ENCODE measurements at places on chromosomes 12 and 14. TPM values are rescaled to one million over a fixed set of nuclear protein-coding genes. Genes with fewer than 3 reads are reported as not detected.

DNA sequence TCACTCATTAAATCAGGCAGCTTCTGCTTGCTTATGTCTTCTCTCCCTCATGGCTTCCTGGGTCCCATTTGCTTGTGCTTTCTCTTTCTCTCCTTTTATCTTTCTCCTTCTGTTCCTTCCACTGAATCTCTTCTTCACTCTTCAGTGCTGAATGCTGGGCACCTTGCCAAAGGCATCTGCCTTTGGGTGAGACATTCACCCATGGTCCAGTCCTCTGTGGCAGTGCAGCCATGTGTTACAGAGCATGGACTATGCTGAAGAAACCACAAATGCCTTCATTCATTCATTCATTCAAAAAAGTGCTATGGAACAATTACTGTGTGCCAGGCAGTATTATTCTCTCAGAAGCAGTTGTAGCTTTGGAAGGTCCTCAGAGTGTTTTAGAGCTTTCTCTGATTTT lies 344.4 kb upstream of the STXBP6 start:
- no peak for DNase-seq

GRCh38 chr12:105567061-105567460 lies 236.6 kb downstream of the C12orf75 start:
- no peak for DNase-seq

ITGB7 gene
- 0.59 TPM for polyA plus RNA-seq

GRCh38 chr14:100767003-100767787 lies 40.5 kb downstream of the DLK1 start:
- DNase-seq, result no peak

DNA sequence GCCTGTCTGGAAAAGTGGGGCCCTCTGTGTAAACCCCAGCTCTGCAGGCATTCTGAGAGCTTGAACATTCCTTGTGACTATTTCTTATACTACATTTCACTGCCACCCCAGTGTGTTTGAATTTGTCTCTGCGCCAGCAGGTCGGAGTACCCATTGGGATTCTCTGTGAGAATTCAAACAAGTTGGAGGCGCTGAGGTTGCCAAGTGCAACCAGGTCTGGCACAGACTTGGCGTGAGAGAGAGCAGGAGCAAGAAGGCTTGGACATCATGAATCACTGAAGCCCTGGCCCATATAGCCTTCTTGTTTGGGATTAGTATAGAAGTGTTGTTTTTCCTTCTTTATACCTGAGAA lies 33.0 kb upstream of the ATP2A2 start:
- no peak for DNase-seq

CCNT1 gene
- polyA plus RNA-seq, result 16.9 TPM

SLC6A13 gene
- not detected for polyA plus RNA-seq

GRCh38 chr14:69661194-69661537 lies 49.8 kb downstream of the SUSD6 start:
- no peak for DNase-seq

SCNN1A gene
- 0.36 TPM for polyA plus RNA-seq

- peak; percentile 95 for DNase-seq
Observed at GRCh38 chr12:76020731-76021672, 10.6 kb downstream of the PHLDA1 start.

SPRING1 gene
- polyA plus RNA-seq, result 15.4 TPM

NKX2-1 gene
- not detected for polyA plus RNA-seq

INHBC gene
- polyA plus RNA-seq, result not detected

GRCh38 chr14:75315144-75315543 lies 36.5 kb downstream of the FOS start:
- DNase-seq, result no peak

DNA sequence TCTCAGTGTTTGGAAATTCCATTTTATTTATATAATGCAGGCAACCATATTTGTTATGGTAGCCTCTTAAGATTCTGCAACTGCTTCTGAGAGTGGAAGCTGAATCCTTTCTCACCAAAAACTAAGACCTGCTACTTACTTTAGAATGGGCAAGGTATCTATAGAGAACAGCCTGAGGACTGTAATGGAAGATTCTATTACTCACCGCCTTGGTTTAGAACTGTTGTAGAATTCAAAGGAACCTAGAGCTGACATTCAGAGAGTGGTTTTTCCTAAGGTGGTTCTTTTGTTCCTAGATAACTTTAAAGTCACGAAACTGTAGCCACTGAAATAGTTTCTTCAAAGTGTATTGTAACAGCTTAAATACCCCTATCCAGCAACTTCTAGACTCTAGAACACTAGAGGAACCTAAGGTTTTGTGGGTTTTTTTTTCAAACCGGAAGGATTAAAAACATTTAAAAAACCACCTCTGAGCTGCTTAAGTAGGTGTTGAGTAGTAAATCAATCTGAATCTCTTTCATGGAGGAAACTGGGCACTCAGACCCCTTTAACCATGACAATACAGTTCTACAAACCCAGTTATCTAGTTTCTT lies 4.2 kb downstream of the TDP1 start:
- no peak for DNase-seq

- DNase-seq, result no peak
Observed at GRCh38 chr14:103078420-103078749, 5.6 kb upstream of the LBHD2 start.

- no peak for DNase-seq
Observed at GRCh38 chr12:5523396-5524115, 91.6 kb downstream of the NTF3 start.

GSG1 gene
- 0.26 TPM for polyA plus RNA-seq

SLC17A8 gene
- polyA plus RNA-seq, result not detected

GRCh38 chr14:30252783-30253674 lies 305.9 kb upstream of the G2E3 start:
- no peak for DNase-seq

HAL gene
- 0.12 TPM for polyA plus RNA-seq

BCAT1 gene
- 13.2 TPM for polyA plus RNA-seq

OR4K2 gene
- not detected for polyA plus RNA-seq

DNA sequence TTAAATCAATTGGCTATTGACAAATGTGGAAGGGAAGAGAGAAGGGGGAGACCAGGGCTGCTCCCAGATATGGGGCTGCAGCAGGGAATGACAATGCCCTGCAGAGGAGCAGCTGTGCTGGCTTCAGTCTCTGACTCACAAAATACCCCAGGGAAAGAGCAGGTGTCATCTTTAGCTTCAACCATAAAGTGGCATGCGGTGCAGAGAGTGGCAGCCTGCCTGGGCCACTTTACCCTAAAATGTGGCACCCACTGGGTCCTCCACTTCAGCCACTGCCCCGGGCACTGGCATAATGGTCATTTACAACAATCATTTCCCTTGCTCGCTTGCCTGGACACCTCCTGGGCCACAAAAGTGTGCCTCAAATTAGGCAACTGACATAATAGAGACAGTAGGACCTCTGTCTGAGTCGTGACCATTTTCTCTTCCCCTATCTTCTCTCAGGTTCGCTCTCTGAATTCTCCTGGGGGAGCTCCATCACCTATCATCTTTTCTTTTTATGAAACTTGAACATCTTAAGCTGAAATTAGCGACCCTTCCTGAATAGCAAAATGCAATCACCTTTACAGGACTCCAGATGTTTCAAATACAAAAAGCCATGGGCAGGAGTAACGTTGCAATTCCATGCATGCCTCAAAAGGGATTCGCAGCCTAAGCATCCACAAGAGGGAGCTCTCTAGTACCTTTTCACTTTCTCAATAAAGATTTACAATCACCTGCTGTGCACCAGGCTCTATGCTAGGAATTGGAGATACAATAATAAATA lies 179.9 kb upstream of the ATF7IP start:
- no peak for DNase-seq

GOLGA5 gene
- polyA plus RNA-seq, result 29.7 TPM

- DNase-seq, result no peak
Observed at GRCh38 chr12:39406262-39406661, 36.7 kb downstream of the KIF21A start.

ASPG gene
- 0.12 TPM for polyA plus RNA-seq

- DNase-seq, result no peak
Observed at GRCh38 chr12:59374783-59375182, 221.0 kb upstream of the SLC16A7 start.

DNA sequence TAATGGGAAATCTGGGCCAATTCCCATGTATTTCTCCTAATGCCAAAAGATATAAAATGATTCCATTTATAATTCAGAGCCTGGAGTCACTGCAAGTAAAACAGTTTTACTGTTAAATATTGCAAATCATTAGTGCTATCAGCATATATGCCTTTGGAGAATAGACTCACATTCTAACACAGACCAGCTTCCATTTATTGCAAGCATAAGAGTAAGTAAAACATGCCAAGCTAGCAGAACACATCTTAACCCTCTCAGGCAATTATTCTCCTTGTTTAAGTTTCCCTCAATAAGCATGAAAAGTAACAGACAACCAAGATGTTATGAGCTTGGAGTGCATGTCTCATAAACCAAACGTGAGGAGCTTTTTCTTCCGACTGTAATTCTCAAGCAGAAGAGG lies 173.9 kb upstream of the GRIP1 start:
- DNase-seq, result no peak

DNA sequence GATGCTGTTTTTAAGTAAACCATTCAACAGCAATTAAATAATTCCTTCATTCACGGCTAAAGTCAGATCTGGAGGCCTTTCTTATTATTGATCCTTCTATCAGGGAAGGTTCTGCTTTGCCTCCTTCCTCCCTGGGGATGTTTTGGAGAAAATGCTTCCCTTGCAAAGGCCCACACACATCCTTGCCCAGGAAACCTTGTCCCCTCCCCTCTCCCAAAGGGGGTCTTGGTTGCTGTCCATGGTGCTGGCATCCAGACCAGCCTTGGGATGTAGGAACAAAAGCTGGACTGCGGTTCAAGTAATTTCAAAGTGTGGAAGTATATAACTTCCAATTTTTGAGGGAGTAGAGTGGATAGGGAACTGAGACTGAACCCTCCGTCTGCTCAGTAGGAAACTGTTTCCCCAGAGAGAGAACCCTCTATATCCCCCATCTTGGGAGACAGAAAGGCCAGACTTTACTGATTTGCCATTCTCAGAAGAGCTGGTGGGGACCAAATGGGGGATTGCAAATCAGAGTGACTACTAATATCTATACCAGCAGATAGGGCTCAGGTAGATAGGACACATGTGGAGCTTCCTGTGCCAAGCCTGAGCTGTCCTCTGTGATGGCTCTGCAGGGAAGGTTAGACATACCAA lies 5.6 kb downstream of the MARCHF9 start:
- DNase-seq, result no peak

GRCh38 chr14:20989787-20990600 lies at the start of gene METTL17:
Gene METTL17, plus strand, starts transcription at chr14:20989980. Its CDS starts 23 bp downstream, at chr14:20990003.
- peak; percentile 94 for DNase-seq

- no peak for DNase-seq
Observed at GRCh38 chr14:56008150-56008549, 110.1 kb upstream of the PELI2 start.

DNA sequence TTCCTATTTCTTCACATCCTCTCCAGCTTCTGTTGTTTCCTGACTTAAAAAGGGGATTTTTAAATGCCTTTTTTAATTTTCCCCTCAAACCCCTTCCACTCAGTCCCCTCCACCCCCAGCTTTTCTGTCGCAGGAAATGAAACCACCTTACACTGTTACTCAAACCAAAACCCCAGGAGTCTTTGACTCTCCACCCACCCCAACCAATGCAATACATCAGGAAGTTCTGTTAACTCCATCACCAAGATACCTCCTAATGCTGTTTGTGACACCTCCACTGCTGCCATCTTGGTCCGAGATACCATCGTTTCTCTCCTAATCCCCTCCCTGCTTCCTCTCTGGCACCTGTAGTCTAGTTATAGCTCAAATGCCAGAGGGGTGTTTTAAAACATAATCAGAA lies 25.4 kb upstream of the CPM start:
- DNase-seq, result no peak

DNA sequence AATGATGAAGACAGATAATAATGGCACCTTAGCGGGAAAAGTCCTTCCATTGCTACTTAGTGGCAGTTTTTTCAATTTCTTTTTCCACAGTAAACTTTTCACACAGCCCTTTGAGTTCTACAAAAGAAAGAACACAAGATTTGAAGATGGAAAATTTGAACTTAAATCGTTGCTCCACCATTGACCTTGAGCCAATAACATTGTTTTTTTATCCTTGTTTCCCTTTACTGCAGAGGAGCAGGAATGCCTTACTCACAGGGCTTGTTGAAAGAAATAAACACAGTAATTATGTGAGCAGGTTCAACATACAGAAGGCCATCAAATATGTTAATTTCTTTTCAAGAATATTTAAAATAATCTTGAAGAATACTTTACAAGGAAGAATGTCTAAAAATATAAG lies 181.5 kb upstream of the KRR1 start:
- no peak for DNase-seq

GRCh38 chr12:96881608-96882007 lies 25.4 kb upstream of the NEDD1 start:
- no peak for DNase-seq

- no peak for DNase-seq
Observed at GRCh38 chr12:48910196-48910595, 15.1 kb downstream of the FKBP11 start.

- DNase-seq, result no peak
Observed at GRCh38 chr12:62844915-62845314, 90.0 kb downstream of the PPM1H start.

LRP1 gene
- 117 TPM for polyA plus RNA-seq

GRCh38 chr14:34302654-34303053 lies 159.4 kb downstream of the SPTSSA start:
- DNase-seq, result no peak

DNA sequence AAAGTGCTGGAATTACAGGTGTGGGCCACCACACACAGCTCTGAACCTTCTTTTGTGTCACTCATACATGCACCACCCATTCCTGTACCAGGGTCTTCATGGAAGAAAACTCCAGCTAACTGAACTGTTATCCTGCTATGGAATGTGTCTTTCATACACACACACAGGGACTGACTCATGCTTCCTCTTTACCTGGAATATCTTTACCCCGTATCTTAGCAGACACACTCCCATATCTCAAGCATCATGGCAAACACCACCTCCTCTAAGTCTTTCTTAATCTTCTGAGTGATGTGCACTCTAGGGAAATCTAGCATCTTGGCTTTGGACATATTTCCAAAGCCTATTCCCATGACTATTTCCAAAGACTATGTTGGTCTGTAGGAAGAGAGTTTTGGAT lies 35.0 kb upstream of the DTX1 start:
- DNase-seq, result no peak

DNA sequence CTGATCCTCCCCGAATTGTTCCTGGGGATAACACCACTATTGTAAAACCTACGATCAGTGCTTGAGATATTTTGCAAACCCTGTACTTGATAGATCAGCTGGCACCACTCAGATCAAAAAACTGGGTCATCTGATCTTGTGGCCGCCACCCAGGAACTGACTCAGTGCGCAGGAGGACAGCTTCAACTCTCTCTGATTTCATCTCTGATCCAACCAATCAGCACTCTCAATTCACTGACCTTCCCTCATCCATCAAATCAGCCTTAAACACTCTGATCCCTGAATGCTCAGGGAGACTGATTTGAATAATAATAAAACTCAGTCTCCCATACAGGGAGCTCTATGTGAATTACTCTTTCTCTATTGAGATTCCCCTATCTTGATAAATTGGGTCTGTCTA lies 4.2 kb upstream of the XPOT start:
- no peak for DNase-seq

HOXC9 gene
- 1.2 TPM for polyA plus RNA-seq

ARHGEF25 gene
- polyA plus RNA-seq, result 26.0 TPM

GRCh38 chr14:28770630-28771029 lies 4.0 kb downstream of the FOXG1 start:
- DNase-seq, result no peak

- DNase-seq, result no peak
Observed at GRCh38 chr12:123546281-123546680, 12.8 kb upstream of the RILPL1 start.

All from BJ (cell line).